ENCODE measurements at places on chromosomes 12 and 14.

DNA sequence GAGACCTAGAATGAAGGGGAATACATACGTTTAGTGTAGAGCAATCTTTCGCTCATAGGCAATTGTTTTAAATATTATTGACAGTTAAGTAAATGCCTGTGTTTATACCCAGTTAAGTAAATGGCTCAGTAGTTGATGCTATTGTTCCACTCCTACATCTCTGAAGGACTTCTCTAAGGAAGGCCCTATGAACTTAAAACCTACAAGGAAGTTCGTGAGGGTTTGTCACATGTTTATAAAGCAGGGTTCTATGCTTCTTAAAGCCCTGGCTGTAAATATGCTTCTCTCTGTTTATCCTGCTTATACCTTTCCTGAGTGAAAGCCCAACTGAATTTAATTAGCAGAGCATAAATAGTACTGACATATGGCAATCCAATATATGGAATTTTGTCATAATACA, 282.1 kb upstream of the NPAS3 start:
- no peak for DNase-seq

DNA sequence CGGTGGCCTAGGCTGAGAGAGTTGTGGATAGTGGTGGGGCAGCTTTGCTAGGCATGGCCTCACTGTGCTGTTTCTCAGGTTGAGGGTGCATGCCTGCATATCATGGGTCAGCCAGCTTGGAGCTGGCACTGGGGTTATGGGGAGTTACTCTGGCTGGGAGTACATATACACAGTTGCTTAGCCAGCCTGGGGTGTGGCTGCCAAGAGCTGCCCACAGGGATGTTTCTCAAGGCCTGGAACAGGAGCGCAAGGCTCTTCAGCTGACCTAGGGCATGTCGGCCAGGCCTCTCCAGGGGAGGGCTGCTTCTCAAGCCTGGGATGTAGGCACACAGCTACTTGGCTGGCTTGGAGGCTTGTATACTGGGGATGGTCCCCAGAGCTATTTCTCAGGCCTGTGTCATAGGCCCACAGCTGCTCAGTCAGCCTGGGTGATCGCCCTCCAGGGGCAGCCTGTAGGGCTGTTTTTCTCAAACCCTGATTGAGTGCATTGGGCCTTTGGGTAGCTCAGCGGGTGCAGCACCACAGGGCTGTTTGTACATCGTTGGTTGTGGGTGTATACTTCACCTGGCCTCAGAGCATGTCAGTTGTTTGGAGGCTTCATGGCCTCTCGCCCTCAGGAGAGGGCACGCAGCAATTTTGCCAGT, 114.9 kb downstream of the METTL25 start:
- no peak for DNase-seq

DNA sequence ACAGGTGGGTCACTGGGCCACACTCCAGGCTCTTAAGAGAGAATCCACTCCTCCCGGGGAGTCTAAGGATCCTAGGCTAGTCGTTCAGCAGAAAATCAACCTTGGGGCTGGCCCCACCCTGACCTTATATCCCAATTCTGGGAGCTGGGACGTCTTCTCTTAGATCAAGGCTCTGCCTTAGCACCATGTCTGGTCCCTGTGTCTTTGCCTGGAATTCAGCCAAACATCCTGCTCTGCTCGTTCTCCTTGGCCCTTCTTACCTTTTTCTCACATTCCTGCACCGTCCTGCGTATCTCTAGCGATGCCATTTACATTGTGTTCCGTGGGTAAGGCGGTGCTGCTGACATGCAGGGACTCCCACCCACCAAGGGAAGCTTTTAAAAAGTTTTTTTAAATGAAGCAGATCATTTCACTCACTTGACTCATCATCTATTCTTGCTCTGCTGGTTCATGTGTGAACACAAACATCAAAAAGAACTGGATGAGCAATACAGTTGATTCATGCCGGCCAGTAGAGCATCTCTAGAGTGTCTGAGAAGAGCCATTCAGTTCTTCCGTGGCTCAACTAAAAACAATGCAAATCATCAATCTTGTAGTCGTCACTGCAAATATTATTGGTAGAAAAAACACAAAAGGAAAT, 50.2 kb downstream of the KCNK13 start:
- DNase-seq = no peak

GRCh38 chr12:131642101-131642540, 68.8 kb upstream of the SFSWAP start:
- DNase-seq = no peak

DNA sequence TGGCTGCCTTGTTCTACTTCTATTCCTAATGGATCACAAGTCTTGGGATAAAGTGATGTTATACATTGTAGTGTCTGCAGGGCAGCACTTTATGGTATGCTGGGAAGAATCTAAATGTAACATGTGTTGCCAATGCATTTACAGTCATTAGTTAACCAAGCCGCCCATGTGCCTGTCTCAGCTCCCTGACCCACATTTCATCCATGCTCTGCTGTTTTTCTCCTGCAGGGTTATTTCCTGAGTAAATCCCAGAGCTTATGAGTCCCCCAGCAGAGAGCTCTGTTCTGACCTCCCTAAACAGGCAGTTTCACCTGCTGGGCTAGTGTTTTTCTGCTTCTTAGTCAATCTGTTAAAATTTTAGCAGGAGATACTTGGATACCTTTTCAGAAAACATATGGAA, 4.4 kb upstream of the TMTC2 start:
- no peak for DNase-seq

DNA sequence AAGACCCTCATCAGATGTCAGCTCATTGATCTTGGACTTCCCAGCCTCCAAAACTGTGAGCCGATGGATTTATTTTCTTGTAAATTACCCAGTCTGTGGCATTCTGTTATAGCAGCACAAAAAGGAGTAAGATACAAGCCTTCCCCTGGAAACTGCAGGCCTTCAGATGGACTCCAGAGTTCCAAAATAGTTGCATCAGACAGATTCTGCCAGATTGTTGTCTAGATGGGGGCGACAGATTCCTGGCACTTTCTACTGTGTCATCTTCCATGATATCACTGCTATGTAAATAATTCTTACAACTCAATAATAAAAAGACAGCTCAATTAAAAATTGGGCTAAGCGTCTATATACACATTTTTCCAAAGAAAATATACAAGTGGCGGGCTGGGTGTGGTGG, 17.2 kb upstream of the MARK3 start:
- DNase-seq = no peak

GRCh38 chr12:51922762-51923505, 15.6 kb downstream of the ACVRL1 start:
- DNase-seq = no peak

DNA sequence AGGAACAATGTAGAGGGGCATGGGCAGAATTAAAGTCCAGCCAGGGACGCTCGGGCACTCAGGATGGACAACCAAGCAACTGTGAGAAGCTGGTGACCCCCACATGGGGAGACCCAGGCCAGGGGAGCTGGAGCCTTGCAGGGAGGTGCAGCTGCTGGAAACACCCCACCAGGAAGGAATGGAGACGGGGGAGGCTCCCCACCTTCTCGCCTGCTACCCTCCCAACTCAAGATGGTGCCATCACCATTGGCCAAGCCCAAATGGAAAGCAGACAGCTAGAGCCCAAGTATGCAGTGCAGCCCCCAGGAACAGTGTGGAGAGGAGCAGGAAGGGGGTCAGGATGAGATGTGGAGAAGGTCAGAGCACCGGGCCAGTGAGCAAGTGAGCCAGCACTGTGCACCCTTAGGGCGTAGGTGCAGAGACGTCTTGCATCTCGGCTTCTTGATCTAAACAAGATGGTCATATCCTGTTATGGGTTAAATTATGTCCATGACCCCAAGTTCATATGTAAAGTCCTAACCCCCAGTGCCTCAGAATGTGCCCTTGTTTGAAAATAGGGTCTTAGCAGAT, 159.5 kb downstream of the RIMBP2 start:
- no peak for DNase-seq

Measured in stimulated activated CD8-positive, alpha-beta memory T cell treated with anti-CD3 and anti-CD28 coated beads, Interleukin-4, amount 100 ng/mL, for 1 hour (primary cell).